Liver (tissue), 10 donors: ENCODE measurements at places on chromosomes 7 and 10. TPM values are rescaled to one million over a fixed set of nuclear protein-coding genes. Genes with fewer than 3 reads are reported as not detected.

The ITGA8 gene
- total RNA-seq: 0.75 TPM

The PRKRIP1 gene
- total RNA-seq: 15.8 TPM

The DYDC2 gene
- 2.0 TPM for total RNA-seq

The ZNF775 gene
- 0.33 TPM for total RNA-seq

The ABCC2 gene
- total RNA-seq: 45.6 TPM

The LIPN gene
- 0.09 TPM for total RNA-seq

The RALA gene
- total RNA-seq: 8.3 TPM

The CDK14 gene
- 12.4 TPM for total RNA-seq

The OR6V1 gene
- not detected for total RNA-seq

The TRIM8 gene
- total RNA-seq: 39.5 TPM

The UBE2H gene
- 35.1 TPM for total RNA-seq

The LIPF gene
- not detected for total RNA-seq

The BLNK gene
- total RNA-seq: 19.1 TPM

The CAMK2B gene
- total RNA-seq: 2.2 TPM

The CPXM2 gene
- total RNA-seq: 0.05 TPM

The NPFFR1 gene
- under 0.01 TPM for total RNA-seq

The MYOF gene
- 4.0 TPM for total RNA-seq

The INA gene
- total RNA-seq: not detected

The PDE1C gene
- 0.92 TPM for total RNA-seq

The PLAC9 gene
- total RNA-seq: 0.67 TPM

The MMD2 gene
- not detected for total RNA-seq

The NCF1 gene
- total RNA-seq: 2.3 TPM

The GBX1 gene
- total RNA-seq: not detected
